Gastrocnemius medialis (tissue), 4 donors: ENCODE measurements at places on chromosomes 1 and 21. TPM values are rescaled to one million over a fixed set of nuclear protein-coding genes. Genes with fewer than 3 reads are reported as not detected.

Gene UBASH3A
- not detected for total RNA-seq

DNA sequence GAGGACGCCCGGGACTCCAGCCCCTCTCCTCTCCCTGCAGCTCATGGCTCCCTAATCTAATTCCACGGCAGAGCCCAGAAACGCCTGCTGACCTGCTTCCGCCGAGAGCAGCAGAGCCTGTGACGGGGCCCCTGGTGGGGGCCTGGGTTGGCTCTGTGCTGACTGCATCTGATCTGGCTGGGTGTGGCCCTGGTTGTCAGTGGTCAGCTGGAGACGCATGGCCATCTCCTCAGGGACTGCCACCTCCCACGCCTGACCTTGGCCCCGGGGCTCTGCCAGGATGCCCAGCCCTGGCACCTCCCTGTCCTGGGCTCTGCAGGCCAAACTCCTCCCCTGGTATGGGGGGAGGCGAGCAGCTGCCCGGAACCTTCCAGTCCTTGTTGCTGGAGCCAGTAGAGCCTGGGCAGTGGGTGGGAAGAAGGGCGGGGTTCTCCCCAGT is 1.1 kb upstream of the PLCH2 start:
- no peaks in the 10 kb centered on the region for H3K36me3 ChIP-seq
- H3K27me3 ChIP-seq = peaks cover 1% of the 10 kb centered on the region
- no peak overlapping the region for H3K27ac ChIP-seq
- H3K4me3 ChIP-seq = no peak overlapping the region

DNA sequence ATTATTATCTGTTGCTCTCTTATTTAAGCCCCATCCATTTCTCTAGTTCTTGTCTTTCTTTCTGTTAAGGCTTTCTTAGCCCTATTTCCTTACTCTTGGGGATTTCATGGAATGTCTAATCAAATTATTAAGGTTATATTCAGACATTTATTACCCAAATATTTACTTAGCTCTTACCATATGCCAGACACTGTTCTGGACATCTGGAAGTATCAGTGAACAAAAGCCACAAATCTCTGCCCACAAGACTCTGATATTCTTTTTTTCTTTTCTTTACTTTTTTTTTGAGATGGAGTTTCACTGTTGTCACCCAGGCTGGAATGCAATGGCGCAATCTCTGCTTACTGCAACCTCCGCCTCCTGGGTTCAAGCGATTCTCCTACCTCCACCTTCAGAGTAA is 74.3 kb upstream of the NBL1 start:
- H3K27me3 ChIP-seq = no peaks in the 10 kb centered on the region
- no peak for DNase-seq
- no peaks in the 10 kb centered on the region for H3K36me3 ChIP-seq
- no peak overlapping the region for H3K27ac ChIP-seq
- no peak overlapping the region for H3K4me3 ChIP-seq

- H3K4me3 ChIP-seq = no peak overlapping the region
- DNase-seq = no peak
- H3K27me3 ChIP-seq = no peaks in the 10 kb centered on the region
- H3K36me3 ChIP-seq = peaks cover under 1% of the 10 kb centered on the region
- H3K27ac ChIP-seq = no peak overlapping the region
Observed at GRCh38 chr1:34982820-34983376, 2.2 kb downstream of the TMEM35B start.

- peaks cover 76% of the 10 kb centered on the region for H3K36me3 ChIP-seq
- H3K27ac ChIP-seq = no peak overlapping the region
- H3K4me1 ChIP-seq = no peaks in the 10 kb centered on the region
Observed at GRCh38 chr1:111439461-111440351, 9.3 kb downstream of the WDR77 start.

DNA sequence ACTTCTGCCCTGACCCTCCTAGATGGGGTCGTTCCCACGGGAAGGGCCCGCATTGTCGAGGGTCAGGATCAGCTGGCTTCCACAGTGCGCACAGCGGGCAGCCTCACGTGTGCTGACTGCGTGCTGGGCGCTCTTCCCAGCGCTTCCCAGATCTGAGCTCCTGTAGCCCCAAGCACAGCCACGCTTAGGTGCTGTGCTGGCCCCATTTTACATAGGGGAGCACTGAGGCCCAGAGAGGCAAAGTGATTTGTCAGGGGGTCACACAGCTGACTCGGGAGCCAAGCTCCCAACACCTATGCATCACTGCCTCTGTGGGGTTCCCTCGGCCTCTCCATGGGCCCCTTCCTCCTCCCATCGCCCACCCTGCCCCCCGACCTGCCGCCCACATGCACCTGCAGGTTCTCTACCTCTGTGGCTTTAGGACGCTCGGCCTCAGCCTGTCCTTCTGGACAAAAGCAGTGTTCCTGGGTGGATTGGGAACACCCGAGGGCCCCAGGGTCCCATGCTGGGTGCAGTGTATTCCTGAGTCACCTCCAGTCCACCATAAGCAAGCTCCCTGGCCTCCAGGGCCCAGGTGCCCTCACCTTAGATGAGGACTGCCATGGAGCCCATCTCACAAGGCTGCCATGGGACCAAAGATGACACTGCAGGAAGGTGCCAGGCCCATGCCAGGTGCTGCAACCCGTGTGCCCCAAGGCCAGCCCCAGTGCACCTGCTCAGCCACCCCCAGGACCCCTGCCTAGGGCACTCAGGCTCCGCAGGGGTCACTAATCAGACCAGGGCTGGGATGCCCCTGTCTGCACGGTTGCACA is 23.3 kb downstream of the TFF3 start:
- H3K27me3 ChIP-seq = no peaks in the 10 kb centered on the region
- no peak for DNase-seq
- H3K4me3 ChIP-seq = no peak overlapping the region
- no peaks in the 10 kb centered on the region for H3K4me1 ChIP-seq
- peaks cover 80% of the 10 kb centered on the region for H3K36me3 ChIP-seq

DNA sequence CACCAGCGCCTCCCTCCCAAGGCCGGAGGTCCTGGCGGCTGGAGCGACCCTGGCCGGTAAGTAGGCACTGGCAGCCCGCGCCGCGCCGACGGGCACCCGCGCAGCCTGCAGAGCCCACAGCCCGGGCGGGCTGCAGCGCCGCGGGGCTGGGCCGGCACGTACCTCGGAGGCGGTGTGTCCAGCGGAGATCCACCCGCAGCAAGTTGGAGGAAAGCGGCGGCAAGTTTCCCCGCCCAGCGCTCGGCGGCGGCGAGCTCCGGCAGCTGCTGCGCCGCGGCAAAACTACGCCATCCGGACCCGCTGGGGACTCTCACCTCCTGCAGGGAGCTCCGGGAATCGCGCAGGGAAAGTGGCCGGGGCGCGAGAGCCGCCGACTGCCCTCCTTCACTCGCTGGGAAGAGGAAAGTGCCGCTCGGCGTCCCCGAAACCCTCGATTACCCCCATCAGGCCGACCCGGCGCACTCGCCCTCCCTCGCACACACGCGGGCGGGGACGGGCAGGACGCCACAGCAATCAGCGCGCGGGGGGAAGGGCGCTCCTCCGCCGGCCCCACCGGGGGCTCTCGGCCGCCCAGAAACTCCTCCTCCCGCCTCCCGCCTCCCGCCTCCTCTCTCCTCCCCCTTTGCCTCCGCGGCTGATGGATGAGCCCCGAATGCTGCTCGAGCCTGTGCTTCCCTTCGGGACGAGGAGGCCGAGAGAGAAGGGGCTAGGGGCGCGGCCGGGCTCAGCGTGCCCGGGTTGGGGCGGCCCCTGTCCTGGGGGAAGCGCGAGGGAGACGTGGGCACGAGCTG is at the start of gene TGFBR3:
TGFBR3 (minus strand) TSS at position 436 of the 791 bp plus-strand sequence. CDS start 24,620 bp downstream, outside the sequence.
- peak within 1 kb of the TSS; percentile 92 for H3K4me3 ChIP-seq
- H3K27me3 ChIP-seq = no peaks in the 10 kb centered on the region
- H3K27ac ChIP-seq = peak within 1 kb of the TSS; percentile 88

DNA sequence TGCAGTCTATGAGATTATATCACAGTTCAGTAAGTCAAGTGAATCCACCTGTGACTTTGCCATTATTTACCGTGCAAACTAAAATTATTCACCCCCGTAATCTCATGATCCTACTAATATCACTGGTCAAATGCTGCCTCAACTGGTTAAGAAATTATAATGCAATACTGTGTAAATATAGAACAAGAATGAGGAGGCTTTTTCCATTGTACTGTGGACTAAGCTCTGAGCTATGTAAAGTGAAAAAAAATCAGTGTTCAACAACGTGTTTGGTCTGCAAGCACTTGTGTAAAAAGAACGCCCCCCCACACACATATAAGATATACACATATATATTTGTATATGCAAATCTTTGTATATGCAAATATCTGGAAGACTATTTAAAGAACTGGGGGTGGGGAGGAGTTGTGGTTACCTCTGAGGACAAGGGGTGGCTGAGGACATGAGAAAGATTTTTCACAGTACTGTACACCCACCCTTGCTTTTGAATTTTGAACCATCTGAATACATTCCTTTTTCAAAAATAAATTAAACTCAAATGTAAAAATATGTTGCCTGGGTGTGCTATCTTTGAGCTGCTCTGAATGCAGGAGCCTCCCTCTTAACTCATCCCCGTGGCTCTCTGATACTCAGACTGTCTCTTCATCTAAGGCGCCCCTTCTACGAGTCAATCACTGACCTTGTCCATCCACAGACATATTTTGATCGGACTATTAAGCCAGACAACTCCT is 57.0 kb downstream of the PTP4A2 start:
- H3K4me3 ChIP-seq = no peak overlapping the region
- DNase-seq = no peak
- H3K36me3 ChIP-seq = no peaks in the 10 kb centered on the region
- no peaks in the 10 kb centered on the region for H3K4me1 ChIP-seq
- no peak overlapping the region for H3K27ac ChIP-seq

DNA sequence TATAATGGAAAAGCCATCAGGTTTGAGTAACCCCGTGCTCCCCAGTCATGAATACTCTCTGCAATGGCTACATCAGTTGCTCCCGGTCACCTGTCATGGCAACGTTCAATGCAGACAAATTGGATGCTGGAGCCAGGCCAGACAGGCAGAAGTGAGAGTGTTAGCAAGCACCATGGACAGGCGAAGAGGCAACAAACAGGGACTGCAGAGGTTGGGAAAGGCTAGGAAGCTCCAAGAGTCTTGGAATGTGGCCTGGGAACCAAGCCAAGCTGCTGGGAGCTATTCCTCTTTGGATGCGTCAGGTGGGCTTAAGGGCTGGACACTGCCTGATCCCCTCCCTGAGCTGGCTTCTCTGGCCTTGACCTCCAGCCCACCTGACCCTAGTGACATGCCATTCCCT is 102.9 kb downstream of the ACTL8 start:
- H3K27me3 ChIP-seq = peaks cover 22% of the 10 kb centered on the region
- no peak for DNase-seq
- no peaks in the 10 kb centered on the region for H3K4me1 ChIP-seq
- no peak overlapping the region for H3K4me3 ChIP-seq
- H3K27ac ChIP-seq = no peak overlapping the region
